ENCODE measurements at places on chromosomes 7 and 10. TPM values are rescaled to one million over a fixed set of nuclear protein-coding genes. Genes with fewer than 3 reads are reported as not detected.

The CLEC5A gene
- 2.8 TPM for total RNA-seq

The ARHGAP12 gene
- 47.2 TPM for total RNA-seq

The MACC1 gene
- 35.2 TPM for total RNA-seq

The SLC13A1 gene
- not detected for total RNA-seq

The OGDHL gene
- 6.0 TPM for total RNA-seq

The CYP3A7 gene
- 0.75 TPM for total RNA-seq

The ABCB1 gene
- total RNA-seq: 17.6 TPM

The ANKRD22 gene
- 14.7 TPM for total RNA-seq

The SLC16A9 gene
- total RNA-seq: 8.0 TPM

The TMEM139 gene
- 34.0 TPM for total RNA-seq

The LIPM gene
- total RNA-seq: not detected

The VAX1 gene
- not detected for total RNA-seq

The DGKB gene
- 0.99 TPM for total RNA-seq

The CALY gene
- not detected for total RNA-seq

DNA sequence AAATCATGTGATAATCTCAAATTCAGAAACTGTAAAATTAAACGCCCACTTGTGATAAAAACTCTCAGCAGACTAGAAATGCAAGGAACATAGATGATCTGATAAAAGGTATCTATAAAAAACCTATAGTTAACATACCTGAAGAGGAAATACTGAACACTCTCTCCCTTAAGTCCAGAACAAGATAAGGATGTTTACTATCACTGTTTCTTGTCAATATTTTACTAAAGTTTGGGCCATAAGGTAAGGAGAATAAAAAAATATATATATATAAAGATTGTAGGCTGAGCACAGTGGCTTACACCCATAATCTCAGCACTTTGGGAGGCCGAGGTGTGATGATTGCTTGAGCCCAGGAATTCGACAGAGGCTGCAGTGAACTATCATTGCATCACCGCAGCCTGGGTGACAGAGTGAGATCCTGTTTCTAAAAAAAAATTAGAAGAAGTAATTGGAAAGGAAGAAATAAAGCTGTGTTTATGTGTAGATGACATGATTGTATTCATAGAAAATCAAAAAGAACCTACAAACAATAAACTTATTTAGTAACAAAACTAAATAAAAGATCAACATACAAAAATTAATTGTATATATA, 28.4 kb downstream of the MPLKIP start:
- DNase-seq: no peak

DNA sequence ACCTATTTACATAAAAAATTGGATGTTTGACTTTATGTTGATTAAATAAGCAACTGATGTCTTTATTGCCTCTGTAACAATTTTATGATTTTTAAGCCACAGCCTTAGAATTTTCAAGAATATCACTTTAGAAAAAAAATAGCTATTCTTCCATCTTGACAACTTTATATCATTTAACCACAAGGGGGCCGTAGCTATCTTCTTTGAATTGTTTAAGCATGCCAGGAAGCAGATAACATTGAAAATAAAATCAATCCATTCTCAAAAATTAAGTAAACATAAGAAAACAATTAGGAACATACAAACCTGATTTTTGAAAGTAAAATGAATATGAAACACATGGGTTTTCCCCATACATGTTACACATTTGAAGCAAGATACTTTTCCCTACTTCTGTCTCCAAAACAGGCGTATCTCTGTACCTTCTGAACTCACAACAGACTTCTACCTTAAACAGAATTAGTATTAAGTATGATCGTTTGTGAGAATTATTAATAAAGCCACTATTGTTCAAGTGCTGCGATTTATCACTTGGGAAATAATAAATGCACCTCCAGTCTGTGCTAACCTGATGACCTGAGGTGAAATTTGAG, 209.0 kb downstream of the CACNA2D1 start:
- DNase-seq: no peak

GRCh38 chr7:130142654-130143333, 62.4 kb downstream of the TMEM209 start:
- DNase-seq: no peak

GRCh38 chr7:29077176-29077575, 69.2 kb downstream of the CPVL start:
- DNase-seq: no peak

DNA sequence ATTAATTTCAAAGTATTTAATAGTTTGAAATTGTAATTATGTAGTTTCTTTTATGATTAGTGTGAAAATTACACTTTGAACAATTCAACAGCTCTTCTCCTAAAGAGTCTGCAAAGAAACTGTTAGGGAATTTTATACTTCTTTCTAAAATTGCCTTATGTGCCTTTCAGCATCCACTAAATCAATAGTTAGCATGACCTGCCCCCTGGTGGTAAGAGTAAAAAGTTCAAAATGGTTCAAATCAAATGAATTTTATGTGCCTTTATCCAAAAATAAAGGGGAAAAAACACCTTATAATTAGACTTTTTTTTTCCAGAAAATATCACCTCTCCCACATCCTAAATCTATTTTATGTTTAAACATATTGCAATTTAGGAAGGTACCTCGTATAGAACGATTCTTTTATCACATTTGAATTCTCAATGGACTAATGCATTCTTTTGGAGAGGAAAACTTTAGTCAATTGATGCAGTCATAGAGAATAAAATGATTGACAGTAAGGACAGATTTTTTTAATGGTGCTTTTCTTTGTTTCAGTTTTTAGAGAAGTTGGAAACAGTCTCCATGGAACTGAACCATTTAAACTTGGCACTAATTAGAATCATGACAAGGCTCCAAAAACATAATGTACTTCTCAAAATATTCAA, 163.7 kb downstream of the SEMA3D start:
- no peak for DNase-seq

- no peak for DNase-seq
Observed at GRCh38 chr10:79392020-79392398, 44.7 kb downstream of the PPIF start.

GRCh38 chr7:158311791-158312190, 275.8 kb downstream of the PTPRN2 start:
- no peak for DNase-seq

DNA sequence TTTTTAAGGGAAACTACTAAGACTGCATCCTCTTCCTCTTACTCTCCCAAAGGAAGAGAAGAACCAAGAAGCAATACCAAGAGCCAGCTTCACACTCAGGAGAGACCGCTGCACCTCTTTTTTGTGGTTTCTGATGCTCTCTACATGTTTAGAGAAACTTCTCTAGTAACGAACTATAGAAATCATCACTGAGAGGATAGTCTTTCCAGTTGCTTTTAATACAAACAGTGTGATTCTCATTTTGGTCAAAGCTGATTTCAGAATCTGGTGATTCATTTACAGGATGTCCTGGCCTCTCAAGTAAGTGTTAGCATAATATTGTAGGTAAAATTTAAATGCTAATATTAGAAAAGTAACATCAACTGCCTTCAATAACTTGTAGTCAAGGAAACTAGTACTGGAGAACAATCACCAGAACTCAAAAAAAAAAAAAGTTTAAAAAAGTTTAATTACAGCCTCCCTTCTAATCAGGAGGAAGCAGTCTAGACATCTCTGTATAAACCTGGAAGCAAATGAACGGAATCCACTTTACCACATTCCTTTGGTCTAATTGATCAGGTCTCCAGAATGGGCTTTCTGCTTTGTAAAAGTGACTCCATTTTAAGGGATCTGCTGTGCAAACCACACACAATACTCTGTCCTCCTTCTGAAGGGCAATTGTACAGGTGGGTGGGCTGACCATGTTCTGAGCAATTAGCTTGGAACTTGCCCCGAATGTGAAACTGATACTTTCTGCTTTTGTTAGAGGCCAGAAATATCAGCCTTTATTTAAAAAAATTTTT, 3.0 kb downstream of the LAMB1 start:
- DNase-seq: no peak

GRCh38 chr7:45007571-45008328, 7.7 kb downstream of the CCM2 start:
- no peak for DNase-seq

DNA sequence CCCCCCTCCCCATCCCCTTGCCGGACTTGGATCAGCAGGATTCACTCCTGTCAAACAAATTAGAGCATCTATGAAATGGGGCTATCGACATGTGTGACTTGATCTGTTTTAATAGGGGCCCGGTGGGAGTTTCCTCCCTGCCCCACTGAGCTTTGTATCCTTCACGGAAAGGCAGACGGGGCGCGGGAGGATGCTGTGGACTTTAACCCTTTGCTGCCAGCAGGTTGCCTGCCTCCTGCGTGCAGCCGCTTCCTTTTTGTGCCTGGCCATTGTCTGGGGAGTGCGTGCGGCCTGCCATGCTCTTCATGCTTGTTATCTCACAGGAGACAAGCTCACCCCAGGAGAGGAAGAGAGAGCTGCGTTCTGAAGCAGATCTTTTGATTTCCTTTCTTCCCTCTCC, 512.8 kb upstream of the GALNT17 start:
- DNase-seq: no peak

DNA sequence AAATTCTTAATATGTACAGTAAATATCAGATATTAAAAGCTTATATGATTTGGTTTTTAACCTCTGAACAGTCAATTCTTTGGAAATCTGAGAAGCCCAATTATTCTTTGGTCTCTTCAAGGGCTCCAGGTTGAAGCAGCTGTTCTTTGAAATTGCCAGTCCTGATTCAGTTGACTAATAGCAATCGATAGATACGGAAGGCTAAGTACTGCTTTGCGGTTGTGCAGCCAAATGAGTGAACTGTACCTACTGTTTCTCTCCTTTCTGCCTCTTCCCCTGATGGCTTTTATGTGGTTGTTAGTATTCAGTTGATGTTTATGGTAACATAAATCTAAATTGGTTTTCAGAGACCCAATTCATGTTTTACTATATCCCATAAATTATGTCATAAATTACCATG, 103.1 kb upstream of the RPA3 start:
- DNase-seq: no peak

GRCh38 chr10:62034096-62034640, 132.7 kb downstream of the ARID5B start:
- no peak for DNase-seq

GRCh38 chr10:17756557-17757217, 4.7 kb downstream of the TMEM236 start:
- DNase-seq: no peak

DNA sequence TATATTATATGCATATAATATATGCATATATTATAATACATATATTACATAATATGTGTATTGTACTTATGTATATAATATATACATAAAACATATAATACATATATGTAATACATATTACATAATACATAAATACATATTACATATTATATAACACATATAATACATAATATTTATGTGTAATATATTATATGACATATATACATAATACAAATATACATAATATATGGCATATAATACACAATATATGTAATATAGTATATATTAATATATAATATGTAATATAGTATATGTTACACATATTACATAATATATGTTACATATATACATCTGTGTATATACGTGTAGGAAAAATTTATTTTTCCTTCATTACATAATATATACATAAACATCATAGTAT, 63.4 kb downstream of the SGMS1 start:
- DNase-seq: no peak

- DNase-seq: no peak
Observed at GRCh38 chr10:11881030-11881476, 57.9 kb downstream of the PROSER2 start.

DNA sequence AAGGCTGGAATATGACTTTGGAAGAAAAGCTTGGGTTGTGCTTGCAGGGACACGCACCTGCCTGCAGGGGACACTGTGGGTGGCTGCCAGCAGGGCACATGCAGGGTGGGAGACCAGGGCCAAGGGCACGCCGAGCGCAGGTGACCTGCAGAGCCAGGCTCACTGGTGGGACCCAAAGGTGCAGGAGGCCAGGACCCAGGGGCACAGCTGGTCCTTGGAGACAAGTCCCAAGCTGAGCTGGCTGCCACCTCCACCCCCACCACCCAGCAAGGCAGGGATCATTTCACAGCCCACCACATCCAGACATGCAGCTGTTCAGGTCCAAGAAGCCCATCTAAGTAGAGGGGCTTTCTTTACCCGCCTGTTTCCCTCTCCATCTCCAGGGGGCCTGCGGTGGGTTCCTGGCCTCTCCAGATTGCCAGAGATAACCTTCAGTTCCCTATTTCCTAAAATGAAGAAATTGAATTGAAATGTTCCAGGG, 13.8 kb upstream of the CLIP2 start:
- DNase-seq: no peak

- no peak for DNase-seq
Observed at GRCh38 chr7:83876593-83876992, 227.7 kb upstream of the SEMA3E start.

DNA sequence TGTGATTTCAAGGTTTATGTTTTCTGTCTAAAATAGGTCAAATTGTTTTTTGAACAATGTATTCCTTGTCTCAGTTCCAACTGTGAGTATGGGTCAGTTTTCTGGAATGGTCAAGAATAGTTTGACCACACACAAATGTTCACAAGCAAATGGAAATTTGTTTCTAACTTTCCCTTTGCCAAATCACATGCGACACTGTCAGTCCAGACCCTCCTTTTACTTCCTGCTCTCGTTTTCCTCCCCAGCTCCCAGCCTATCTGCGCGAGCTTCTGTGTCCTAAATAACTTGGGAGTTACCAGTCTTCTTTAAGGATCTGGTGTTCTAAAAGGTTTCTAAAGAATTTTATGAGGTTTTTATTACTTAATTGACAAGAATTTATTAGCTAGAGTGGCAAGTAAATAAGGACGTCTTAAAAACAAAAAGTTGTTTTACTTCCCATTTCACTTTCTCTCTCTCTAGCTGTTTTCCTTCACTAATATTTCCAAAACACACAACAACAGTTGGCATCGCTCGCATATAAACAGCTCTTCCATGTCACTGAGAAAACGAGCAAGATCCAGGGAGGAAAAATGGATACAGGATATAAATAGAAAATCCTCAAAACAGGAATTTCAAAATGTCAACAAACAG, 266.1 kb upstream of the KLF6 start:
- no peak for DNase-seq

- no peak for DNase-seq
Observed at GRCh38 chr10:82543631-82544030, 668.6 kb downstream of the NRG3 start.

- no peak for DNase-seq
Observed at GRCh38 chr10:44004913-44005787, 356.5 kb upstream of the ZNF32 start.

DNA sequence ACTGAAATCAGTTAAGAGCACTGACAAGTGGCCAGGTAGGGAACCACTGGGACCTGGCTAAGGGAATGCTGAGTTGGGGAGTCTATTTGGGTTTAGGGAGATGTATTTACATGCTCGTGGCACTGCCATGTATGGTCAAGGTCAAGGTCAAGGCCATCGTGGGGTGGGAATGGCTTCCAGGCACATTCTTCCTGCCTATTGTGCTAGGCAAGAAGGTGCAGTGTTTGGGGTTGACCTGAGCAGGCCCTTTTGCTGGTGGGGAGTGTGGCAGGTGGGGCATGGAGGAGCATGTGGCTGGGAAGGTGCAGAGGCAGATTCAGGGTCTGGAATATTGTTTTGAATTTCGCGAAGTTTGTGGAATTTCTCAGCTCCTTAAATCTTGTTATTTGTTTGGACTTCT, 17.8 kb downstream of the FAM241B start:
- no peak for DNase-seq

DNA sequence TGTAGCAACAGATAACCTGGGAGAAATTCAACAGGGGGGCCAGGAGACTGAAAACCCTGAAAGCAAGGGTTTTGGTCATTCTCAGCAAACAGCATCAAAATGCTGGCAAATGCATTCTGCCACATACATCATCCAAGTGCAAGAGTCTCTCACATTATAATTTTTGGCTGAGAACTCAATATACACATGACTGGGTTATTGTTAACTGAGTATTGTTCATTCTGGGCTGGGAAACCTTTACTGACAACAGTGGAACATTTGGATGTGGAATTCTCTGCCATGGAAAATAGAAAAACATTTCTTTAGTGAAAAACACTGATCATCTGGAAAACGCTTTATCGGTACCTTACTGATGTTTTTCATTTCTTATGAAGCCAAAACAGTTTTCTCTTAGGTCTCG, 73.1 kb upstream of the MET start:
- DNase-seq: no peak

Measured in ureter (tissue), 1 donor.